ENCODE measurements at places on chromosomes 7 and 10.

DNA sequence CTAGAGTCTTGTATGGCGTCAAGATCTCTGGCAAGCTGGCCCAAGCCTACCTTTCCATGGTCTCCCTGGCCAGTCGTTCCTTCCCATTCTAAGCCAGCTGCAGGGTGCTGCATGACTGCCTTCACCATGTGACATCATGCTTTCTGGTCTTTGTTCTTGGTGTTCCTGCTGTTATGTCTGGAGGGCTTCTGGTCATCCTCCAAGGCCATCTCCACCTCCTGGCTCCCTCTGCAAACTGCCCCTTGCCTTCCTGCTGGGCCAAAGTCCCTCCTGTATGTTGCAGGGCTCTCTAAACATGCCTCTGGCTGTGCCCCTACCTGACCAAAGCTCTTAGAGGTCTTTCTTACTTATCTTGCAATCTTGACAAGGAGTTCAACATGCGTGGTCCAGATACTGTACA, 44.4 kb upstream of the SHH start:
- DNase-seq = no peak

DNA sequence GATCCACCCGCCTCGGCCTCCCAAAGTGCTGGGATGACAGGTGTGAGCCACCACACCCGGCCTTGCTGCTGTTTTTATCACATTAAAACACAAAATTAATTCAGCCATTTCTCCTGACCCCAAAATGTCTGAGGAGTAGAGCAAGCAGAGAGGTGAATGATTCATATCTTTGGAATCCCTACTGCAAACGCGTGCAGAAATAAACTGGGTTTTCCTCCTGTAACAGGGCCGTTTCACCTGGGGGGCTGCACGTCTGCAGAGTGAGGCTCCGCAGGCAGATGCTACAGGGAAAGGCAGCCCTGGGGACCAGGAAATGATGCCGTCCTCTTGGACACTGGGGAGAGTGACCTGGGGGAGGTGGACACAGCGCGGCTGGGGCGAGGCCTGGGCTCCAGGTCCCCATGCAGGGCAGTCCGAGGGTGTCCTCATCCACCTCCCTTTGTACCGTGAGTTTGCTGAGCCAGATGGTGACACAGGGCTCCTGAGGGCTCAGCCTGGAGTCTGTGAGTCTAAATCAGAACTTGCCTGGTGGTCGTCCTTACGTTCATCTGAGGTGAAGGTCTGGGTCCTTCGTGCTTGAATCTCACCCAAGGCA, 41.9 kb downstream of the PDGFA start:
- no peak for DNase-seq

DNA sequence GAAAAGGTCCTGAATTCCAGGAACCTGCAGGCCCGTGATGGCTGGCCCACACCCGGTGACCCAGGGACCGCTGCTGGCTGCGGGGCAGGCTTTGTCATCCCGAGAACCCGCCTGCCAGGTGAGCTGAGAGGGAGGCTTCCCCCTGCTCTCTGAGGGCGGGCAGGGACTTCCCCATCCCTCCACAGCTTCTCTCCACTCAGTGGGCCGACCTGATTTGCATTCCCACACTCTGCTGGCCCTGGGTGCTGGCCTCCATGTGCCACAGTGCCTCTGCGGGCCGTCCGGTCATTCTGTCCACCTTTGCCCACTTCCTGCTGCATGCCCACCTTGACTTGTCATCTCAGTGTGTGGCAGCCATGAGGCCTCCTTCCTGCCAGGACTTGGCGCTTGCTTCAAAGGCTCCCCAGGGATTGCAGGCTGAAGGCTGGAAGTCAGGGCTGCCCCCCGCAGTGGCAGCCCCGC, 35.3 kb downstream of the PALD1 start:
- no peak for DNase-seq

- no peak for DNase-seq
These were observed 64.4 kb downstream of the ASB13 start for GRCh38 chr10:5601826-5602495.

- no peak for DNase-seq
These were observed 62.7 kb downstream of the LANCL2 start for GRCh38 chr7:55427800-55428199.

GRCh38 chr7:95840953-95841950, 68.9 kb downstream of the DYNC1I1 start:
- no peak for DNase-seq

DNA sequence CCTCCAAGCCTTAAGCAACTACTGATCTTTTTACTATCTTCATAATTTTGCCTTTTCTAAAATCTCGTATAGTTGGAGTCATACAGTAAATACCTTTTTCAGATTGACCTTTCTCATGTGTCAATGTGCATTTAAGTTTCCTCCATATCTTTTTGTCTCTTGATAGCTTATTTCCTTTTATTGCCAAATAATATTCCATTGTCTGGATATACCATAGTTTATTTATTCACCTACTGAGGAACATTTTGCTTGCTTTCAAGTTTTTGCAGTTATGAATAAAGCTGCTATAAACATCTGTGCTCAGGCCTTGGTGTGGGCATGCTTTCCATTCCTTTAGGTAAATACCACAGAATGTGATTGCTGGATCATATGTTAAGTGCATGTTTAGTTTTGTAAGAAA, 161.2 kb upstream of the GNAI1 start:
- no peak for DNase-seq

- DNase-seq = no peak
These were observed 100.6 kb downstream of the BAMBI start for GRCh38 chr10:28777911-28778310.

- no peak for DNase-seq
These were observed 187.4 kb upstream of the GALNT17 start for GRCh38 chr7:70944516-70944915.

- no peak for DNase-seq
These were observed 19.0 kb upstream of the ASZ1 start for GRCh38 chr7:117446220-117446815.

GRCh38 chr7:5207131-5207530, 17.1 kb downstream of the WIPI2 start:
- no peak for DNase-seq

DNA sequence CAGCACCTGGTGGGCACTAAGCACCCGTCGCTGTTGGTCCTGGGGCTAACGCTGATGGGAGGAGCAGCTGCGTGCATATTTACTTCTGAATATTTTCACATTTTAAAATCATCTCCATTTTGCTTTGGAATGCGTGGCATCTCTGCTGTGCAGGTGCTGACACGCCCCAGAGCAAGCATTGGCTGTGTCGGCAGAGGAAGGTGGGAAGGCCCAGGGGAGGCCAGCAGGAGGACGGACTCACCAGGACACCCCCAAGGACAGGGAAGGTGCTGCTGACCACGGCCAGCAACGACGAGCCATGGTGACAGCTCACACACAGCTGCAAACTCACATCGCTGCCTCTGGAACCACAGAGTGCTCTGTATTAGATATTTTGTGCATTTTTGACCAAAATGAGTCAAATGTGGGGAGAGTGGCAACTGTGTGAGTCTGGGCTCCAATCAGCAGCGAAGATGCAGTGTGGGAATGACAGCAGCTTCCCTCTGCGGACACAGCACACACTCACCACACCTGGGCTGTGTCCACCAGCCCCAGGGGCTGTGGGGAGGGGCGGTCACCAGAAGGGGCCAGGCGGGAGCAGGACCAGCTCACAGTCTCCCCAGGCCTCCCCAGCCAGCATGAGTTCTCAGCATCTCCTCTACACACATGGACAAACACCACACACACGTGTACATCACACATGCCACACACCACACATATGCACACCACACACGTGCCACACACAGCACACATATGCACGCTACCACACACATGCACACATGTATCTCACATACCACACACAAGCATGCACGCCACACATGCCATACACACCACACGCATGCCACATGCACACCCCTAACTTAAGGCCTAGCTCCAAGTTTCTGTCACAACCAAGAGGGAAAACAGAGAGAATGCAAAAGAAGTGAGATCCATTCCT, 58.2 kb downstream of the PTPRN2 start:
- no peak for DNase-seq

DNA sequence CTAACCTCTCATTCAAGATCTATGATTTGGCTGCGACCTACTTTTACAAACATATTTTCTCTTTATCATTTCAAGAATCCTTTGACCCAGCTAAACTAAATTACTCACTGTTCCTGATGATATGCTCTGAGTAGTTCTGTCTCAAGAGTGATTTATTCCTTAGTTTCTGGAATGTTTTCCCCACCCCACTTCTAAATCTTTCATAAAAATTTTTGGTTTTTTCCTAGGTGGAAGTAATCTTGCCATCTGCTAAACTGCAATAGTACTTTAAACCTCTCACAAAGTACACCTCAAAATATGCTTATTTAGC, 170.8 kb downstream of the DNAJC1 start:
- no peak for DNase-seq

- DNase-seq = no peak
These were observed 603 bp downstream of the ADRA2A start for GRCh38 chr10:111077479-111077784.

DNA sequence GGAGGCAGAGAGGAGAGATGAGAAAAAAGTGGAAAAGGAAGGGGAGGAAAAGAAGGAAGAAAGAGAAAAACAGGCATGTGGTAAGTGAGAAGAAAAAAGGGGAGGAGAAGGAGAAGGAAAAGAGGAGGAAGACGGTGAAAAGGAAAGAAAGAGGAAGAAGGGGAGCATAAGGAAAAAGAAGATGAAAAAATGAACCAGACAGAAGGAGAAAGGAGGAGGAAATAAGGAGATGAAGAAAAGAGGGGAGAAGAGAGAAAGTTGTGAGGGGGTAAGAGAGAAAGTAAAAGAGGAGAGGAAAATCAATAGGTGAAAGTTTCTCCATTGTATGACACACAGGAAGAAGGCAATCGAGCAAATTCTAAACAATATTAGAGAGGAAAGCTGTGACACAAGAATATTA, 663.8 kb downstream of the GRID1 start:
- DNase-seq = no peak

- no peak for DNase-seq
These were observed 109.1 kb upstream of the PPIF start for GRCh38 chr10:79238158-79238520.

DNA sequence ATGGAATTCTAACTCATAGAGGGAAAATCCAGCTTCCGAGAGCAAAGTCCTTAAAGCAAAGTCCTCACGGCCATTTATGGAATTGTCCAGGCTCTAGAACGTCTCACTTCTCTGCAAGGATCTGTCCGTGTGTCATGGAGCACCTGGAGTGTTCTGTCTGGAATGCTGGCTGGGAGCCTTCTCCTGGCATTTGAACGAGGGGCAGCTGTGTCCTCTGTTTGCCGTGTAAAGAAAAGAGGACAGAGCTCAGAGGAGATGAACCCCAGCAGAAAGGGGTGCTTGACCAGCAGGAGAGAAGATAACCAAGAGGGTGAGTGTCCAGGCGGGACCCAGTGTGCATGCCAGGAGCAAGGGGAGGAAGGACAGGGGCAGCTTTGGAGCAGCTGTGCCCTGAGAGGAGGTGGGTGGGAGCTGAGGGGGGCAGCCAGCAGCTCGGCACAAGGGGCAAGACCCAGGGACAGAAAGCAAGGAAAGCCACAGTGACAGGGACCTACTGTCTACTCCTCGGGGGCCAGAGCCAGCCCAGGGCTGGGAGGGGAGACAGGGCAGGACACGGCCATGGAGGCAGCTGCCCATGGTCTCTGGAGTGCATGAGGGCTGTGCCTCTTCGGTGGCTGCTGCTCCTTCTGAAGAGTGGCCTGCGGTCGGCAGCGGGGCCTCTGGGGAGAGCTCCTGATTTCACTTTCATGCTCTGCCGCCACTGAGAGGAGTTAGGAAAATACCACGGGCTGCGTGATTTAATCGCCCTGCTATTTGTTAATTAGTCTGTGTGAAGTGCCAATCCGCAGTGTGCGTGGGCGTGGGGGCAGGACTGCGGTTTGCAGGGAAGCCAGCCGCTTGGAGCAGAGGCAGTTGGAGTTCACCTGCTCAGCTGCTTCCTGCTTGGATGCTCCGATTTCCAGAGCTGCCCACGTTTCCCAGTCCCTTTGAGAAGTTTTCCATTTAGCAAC, 149.3 kb upstream of the SHH start:
- DNase-seq = no peak

DNA sequence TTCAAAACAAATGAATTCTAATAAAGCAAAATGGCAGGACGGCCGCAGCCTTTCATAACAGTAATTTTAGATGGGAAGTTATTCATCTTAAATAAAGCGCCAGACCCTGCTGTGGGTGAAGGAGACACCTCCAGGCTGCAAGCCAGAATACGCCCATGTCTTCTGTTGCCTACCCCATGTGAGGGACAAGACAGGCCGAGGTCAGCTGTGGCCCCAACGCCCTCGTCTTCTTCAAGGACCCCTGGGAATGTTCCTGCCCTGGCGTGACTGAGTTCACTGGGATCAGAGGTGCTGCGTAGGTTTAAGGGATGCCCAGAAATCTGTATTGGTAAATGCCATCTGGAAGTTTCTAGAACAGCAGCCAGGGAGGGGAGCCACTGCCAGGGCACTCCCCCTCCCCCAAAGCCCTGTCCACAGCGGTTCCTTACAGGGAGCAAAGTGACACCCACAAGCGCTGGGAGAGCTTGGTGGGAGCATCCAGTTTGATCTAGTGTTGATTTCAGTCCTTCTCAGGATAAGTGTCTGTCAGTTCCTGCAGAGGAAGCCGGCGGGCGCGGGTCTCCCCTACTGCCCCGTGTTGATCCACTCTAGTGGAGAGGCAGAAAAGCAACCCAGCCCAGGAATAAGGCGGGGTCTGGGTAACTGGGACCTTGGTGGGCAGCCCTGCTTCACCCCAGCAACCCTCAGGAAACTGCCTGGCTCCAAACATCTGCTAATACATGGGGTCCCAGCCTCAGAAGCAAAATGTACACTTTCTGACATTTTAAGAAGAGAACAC, 20.6 kb downstream of the PAPOLB start:
- DNase-seq = no peak

- DNase-seq = no peak
These were observed 13.3 kb upstream of the EPC1 start for GRCh38 chr10:32360241-32360640.

GRCh38 chr10:100838986-100839385, 73.8 kb upstream of the SLF2 start:
- no peak for DNase-seq

DNA sequence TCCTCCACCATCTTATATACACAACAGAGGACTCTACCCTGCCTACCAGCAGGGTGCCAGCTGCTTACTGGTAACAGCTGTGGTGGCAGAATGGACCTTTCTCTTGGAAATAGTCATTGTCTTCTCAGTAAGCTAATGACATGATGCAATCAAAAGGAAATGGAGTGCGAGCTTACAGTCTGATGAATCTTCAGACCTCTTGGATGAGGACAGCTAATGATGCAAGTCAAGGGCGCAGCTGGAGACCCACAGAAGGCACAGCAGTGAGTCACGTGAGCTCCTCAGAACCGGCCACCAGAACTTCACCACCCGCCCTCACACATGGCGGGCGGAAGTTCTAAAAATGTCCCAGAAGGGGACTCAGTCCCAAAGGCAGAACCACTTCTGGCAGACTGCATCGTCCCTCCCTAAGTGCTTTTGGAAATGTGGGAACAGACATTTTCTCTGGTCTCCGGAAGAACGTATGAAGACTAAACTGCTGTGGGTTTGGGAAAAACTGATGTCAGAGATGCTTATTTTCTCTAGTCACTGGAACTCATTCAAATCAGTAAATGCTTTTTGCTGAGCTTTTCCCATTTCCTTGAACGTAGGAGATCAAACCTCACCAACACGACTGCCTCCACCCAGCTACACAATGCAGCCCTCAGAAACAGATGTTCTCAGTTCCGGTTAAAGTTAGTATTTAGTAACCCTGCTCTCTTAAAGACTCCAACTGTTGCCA, 96.4 kb downstream of the FAS start:
- DNase-seq = peak; percentile 93

GRCh38 chr7:28136420-28136819, 44.2 kb downstream of the JAZF1 start:
- DNase-seq = no peak

Data from fibroblast of the conjunctiva (primary cell).